H9 (cell line): ENCODE measurements at places on chromosomes 2 and 18. TPM values are rescaled to one million over a fixed set of nuclear protein-coding genes. Genes with fewer than 3 reads are reported as not detected.
A peak's percentile ranks its signal among the peaks of the same experiment; 100 is the strongest.

The AQP12A gene
- total RNA-seq: not detected in 2 replicates

DNA sequence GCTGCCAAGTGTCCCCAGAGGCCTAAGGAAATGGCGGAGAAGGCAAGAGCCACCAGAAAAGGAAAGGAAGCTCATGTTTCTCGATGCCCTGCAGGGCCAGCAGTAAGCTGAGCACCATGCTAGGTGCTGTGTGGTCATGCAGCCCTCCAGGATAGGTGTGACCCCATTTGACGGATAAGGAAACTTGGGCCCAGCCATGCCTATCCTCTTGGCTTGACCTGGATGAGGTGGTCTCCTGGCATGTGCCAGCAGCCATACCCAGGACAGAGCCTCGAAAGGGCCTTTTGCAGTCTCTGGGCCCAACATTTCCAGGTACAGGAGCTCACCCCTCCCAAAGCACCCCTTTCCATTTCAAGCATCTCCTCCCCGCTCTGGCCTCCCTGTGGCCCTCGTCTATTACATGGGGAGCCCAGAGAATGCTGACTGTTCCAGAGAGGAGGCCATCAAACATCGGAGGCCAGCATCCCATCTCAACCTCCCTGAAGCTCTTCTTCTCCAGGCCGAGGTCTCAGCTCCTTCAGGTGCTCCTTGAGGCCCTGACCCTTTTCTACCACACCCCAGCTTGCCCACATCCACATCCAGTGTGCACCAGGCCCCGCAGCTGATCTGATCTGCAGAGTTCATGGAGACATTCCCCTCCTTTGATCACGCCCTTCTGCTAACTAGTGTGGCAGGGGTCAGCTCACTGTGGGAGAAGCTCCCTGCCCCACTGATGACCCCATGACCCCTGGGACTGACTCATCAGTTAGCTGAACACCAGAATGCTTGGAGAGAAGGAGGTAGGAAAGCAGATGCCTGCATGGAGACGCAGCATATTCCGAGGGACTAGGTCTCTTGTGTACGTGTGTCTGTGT is 208.4 kb downstream of the TNS1 start:
- DNase-seq: no peak

The TGFA gene
- total RNA-seq: 2.5 and 3.3 TPM in 2 replicates

DNA sequence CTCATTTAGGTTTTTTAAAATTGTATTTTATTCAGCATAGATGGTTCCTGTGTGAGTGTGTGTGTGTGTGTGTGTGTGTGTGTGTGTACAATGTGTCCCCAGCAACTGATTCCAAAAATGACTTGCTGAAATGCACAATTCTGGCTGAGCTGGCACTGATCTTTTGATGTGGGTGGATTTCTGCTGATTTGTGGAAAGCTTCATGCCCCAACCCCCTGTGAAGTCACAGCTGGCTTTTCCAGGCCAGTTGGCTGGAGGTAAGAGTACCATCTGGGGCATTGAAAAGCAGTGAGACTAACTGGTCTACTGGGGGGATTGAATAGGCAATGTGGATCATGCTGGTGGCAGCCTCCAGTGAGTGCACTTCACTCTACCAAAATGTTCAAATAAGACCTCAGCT is 187.2 kb downstream of the LRRTM1 start:
- DNase-seq: no peak

DNA sequence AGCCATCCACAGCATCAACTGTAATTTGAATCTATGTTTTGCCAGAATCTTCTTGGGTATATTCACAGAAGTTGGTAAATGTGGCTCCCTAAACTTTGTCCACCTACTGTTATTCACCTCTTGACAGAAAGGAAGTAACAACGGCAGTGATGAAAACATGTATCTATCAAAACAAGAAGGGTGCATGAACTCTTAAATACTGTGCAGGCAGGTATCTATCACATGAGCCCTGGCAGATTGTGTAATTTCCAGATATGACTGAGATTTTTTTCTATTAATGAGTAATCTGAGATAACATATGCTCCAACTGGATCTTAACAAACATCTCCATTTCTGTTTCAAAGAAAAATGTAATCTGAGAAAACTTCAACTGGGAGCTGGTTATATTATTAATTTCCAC is 36.6 kb downstream of the SFT2D3 start:
- no peak for DNase-seq

The OLA1 gene
- total RNA-seq: 133 and 134 TPM in 2 replicates

The FBLN7 gene
- total RNA-seq: 1.3 and 1.4 TPM in 2 replicates

GRCh38 chr2:149167001-149167780 is 128.7 kb downstream of the LYPD6B start:
- DNase-seq: no peak

DNA sequence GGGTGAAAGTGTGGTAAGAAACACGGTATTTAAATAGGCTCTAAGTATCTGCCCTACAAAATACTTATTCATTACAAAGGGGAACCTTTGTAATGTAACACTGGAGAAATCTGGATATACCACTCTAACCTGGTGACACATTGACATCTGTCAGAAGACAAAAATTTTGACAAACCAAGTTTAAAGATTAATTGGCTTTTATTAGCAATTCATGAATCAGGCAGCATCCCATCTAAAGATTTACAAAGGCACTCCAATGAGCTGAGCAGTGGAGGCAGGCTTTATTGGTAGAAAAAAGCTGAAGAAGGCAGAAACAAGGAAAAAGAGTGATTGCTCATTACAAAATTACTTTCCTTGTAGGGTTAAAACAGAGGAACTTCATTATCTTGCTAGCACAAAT is 35.0 kb downstream of the BMPR2 start:
- no peak for DNase-seq

DNA sequence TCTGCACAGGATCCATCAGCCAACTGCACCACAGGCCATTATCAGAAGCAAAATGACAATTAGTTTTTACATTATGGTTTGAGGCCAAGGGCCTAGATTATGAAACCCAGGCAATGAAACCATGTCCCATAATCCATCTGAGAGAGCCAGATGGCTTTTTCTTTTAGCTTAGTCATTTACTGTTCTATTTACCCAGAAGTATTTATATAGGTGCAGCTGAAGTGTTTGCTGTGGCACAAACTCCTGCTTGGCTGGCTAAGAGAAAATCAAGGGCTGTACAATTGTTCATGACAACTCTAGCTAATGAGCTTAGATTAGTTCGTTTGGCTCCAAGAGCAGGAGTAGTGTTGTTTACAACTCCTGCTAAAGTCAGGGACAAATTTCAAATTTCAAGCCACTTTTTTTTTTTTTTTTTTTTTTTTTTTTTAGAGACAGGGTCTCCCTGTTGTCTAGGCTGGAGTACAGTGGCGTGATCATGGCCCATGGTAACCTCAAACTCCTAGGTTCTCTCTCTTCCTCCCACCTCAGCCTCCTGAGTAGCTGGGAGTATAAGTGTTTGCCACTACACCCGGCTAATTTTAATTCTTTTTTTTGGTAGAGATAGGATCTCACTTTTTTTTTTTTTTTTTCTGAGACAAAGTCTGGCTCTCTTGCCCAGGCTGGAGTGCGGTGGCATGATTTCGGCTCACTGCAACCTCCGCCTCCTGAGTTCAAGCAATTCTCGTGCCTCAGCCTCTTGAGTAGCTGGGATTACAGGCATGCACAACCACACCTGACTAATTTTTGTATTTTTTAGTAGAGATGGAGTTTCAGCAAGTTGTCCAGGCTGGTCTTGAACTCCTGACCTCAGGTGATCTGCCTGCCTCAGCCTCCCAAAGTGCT is 18.4 kb upstream of the REV1 start:
- no peak for DNase-seq

- peak; percentile 97 for DNase-seq
Observed at GRCh38 chr2:73070643-73071359, 711 bp downstream of the SFXN5 start.

The TLX2 gene
- total RNA-seq: 0.20 and 0.26 TPM in 2 replicates

- no peak for DNase-seq
Observed at GRCh38 chr2:86035883-86036668, 69.6 kb downstream of the POLR1A start.

The TUBB8B gene
- 0.72 and 1.0 TPM in 2 replicates for total RNA-seq

The PSTPIP2 gene
- 3.3 and 3.6 TPM in 2 replicates for total RNA-seq

DNA sequence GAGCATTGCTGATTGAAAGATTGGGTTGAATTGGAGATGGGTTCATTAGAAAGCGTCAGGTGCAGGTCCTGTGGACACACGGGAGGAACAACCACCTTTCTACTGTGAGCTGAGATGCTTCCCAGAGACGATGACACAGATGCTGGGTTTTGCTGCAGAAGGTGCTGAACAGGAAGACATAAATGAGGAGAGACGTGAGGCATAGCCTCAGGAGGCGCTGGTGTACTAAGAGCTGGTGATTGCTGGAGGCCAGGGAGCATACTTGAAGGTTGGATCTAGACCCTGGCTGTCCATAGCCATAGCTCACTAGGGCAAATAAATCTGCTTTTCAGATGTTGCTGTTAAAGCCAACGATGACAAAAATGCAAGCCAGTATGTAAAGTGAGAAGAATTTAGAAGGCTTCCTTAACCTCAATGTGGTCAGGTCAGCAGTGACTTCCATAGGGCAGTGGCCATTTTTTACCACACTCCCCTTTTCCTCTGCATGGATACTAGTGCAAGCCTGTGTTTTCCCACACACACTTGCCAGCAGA is 153.7 kb downstream of the SOX11 start:
- DNase-seq: peak; percentile 36

The CYRIA gene
- 2.2 and 2.3 TPM in 2 replicates for total RNA-seq

DNA sequence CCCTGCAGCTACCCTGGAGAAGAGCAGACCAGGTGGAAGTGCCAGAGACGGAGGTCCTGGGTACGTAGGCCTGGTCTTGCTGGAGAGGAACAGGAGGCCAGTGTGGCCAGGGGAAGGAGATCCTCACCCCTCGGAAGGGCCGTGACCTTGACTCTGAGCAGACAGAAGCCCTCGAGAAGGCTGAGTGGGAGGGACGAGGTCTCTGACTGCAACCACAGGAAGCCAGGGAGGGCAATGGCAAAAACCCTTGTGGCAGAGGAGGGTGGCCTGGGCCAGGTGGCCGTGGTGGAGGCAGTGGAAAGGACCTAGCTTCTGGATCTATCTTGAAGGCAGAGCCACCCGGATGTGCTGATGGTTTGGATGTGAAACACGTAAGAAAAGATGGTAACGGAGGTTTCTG is 28.1 kb downstream of the THAP4 start:
- no peak for DNase-seq

The GCG gene
- not detected in 2 replicates for total RNA-seq

The MRPL53 gene
- 56.9 and 59.5 TPM in 2 replicates for total RNA-seq

The SELENOI gene
- 41.9 and 43.4 TPM in 2 replicates for total RNA-seq

The THADA gene
- total RNA-seq: 20.0 and 20.1 TPM in 2 replicates

The HOXD11 gene
- total RNA-seq: not detected in 2 replicates

DNA sequence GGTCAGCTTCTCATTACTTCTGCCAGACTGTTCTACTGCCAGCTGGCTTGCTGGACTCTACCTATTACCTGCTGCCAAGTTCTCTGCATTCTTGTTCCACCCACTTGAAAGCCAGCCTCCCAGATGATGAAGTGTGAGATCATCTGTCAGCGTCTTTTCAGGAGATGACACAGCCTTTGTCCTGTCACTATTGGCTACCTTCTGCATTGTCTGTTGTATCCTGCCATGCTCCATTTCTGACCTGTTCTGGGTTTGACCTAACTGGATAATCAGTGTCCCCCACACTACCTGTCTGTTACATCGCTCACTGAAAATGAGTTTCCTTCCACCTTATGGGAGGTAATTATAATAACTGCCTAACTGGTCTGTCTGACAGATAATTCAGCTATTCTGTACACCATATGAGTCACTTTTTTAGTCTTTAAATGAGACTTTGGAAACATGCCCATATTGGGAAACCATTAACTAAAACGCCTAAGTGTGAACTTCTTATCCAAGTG is 520.6 kb downstream of the METTL4 start:
- DNase-seq: no peak

DNA sequence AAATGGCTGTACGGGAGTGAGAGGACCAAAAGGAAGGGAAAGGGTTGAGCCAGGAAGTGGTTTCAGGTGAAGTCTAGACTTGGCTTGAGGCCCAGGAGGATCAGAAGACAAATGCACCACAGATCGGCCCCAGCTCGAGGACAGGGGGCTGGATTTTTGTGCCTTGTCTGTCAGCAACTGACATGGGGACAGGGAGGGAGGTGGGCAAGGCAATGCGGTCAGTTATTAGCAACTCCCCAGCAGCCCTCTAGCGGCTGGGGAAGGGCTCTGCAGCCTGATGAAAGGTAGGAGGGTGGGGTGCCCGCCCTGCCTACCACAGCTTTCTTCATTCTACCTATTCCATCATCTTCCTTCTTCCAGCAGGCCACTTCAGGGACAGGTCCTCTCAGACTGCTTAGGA is 50.0 kb downstream of the CPO start:
- DNase-seq: peak; percentile 77

DNA sequence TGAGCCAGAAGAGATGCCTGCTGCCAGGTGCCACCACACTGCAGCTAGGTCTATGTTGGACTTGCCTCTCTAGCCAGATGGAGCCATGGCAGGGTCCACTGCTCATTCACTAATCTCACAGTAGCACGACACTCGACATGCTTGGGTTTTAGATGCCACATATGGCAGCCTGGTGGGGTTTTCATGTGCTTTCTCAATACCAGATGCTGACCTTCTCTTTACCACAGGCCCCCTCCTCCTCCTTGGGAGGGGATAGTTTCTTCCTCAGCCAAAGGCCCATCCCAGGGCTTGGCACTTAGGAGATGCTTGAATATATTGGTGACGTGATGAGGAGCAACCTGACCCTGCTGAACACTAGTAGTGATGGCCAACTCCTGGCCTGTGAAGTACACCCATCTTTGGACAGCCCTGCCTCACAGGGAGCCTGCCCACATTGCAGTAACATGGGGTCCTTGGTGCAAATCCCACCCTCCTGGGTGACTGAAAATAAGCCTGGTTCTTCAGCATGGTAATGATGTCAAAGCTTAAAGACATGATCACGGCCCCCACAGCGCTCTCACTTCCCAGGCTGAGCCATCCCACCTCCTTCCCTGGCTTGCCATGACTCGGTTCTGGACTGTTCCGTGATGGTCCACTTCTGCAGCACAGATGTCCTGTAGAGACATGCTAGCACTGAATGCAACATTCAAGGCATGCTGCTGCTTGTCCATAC is 227.5 kb downstream of the SH3RF3 start:
- no peak for DNase-seq
